ENCODE measurements at places on chromosomes 2 and 18. TPM values are rescaled to one million over a fixed set of nuclear protein-coding genes. Genes with fewer than 3 reads are reported as not detected.

CBLN2 gene
- polyA plus RNA-seq: not detected

DSG2 gene
- 41.2 TPM for polyA plus RNA-seq

TUBA3E gene
- 0.31 TPM for polyA plus RNA-seq

C2orf76 gene
- 21.6 TPM for polyA plus RNA-seq

OXER1 gene
- polyA plus RNA-seq: 1.5 TPM
